Stimulated activated CD8-positive, alpha-beta memory T cell treated with anti-CD3 and anti-CD28 coated beads, Interleukin-4, amount 100 ng/mL, for 48 hours (primary cell): ENCODE measurements at places on chromosomes 2 and 18.

DNA sequence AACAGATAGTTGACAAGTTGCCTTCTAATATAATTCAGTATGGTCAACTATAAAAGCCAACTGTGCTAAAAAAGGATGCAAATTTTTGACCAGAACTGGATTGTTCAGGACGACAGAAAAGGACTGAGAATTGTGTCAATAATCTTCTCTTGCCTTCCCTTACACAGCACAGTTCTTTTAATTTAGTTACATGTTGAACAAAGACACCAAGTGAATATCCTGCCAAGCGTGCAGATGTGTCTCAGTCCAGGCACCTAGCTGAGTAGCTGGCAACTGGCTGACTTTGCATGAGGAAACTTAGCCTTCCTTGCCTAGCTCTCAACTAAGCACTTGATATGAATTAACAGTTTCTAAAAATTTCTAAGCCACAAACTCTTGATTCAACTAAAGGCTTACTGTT is 801.4 kb downstream of the BCL11A start:
- DNase-seq, result no peak

DNA sequence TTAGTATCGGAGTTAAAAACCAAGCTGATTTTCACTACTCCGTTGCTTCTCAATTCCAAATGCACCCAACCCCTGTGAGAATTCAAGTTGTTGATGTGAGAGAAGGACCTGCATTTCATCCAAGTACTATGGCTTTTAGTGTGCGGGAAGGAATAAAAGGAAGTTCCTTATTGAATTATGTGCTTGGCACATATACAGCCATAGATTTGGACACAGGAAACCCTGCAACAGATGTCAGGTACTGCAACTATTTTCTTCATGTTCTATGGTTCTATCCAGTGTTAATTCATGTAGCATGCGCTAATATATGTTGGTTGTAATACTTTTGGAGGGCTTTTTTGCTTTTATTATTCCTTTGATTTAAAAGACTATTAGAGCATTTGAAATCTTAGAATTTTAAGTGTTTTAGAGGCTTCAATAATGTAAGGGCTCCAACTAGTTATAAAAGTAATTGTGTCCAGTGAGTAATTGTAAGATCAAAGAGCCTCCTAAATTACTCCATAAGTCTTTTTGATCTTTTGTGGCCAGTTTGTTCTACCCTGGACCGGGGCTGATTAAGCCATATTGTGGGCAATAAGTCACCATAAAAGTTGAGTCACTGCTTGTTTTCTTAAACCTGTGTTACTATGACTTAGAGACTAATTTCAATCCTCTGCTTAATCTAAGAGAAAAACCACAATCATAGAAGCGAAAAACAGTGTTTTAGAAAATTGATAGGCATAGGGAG is 22.9 kb downstream of the DSG4 start:
- DNase-seq, result no peak

DNA sequence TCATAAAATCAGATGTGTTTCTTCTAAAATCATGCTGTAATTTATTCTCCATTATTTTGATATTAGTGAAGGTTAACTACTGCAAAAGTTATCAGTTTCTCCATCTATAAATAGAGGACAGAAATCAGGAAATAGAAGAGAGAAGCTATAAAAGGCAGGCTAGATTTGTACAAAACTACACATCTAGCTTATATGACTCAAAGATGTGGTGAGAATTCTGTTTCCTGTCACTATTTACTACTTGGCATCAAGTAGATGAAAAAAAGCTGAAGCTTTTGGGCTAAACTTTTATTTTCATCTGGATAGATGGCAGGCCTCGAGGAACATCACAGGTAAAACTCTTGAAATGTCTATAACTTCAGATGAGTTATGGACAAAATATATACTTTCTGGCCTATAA is 49.8 kb upstream of the NAB1 start:
- DNase-seq, result no peak

DNA sequence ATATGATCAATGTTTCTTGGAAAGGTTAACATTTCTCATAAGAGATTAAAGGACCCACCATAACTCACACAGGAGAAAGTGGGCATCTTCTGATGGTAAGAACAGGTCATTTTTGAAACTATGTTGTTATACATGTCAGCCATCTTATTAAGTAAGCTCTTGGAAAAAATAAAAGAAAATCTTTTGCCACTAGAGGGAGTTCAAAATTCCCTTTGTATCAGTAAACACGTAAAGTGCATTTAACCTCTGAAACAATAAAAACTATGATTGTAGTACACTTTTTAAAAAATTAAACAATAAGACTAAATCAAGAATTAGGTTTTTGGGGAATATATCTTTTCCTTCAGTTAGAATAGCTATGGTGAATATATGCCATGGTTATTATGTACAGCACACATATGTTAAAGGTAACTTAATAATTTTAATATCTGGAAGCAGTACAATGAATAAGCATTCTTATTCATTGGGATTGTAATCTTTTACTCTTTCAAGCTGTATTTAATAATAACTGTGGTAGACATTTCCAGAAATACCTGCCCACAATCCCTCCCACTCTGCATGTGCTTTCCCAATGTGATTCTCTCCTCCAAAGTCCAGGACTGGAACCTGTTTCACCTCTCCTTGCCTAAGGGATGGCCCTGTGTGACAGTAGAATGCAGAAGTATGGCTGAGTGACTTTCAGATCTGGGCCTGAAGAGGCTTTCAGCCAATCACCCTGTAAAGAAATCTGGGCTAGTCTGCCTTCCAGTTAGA is 64.2 kb downstream of the RBMS1 start:
- no peak for DNase-seq

DNA sequence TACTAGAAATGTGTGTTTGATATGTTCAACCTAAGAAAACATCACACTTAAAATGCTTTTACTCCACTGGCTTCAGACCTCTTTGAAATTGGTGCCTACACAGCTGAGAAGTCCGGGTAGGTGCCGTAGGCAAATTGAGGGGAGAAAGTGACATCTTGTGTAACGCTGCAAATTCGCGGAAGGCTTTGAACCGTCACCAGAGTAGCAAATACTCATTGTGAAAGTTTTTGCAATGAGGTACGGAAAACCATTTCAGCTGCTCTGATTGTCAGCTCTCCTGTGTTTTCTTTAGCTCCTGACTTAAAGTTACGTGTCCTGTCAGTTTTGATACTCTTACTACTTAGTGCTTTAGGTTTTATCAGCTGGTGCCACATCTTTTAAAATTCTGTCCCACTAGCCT is 224.5 kb downstream of the FAM210A start:
- peak; percentile 52 for DNase-seq

- peak; percentile 80 for DNase-seq
Measured at GRCh38 chr2:113080134-113080533, 12.4 kb downstream of the IL1F10 start.

DNA sequence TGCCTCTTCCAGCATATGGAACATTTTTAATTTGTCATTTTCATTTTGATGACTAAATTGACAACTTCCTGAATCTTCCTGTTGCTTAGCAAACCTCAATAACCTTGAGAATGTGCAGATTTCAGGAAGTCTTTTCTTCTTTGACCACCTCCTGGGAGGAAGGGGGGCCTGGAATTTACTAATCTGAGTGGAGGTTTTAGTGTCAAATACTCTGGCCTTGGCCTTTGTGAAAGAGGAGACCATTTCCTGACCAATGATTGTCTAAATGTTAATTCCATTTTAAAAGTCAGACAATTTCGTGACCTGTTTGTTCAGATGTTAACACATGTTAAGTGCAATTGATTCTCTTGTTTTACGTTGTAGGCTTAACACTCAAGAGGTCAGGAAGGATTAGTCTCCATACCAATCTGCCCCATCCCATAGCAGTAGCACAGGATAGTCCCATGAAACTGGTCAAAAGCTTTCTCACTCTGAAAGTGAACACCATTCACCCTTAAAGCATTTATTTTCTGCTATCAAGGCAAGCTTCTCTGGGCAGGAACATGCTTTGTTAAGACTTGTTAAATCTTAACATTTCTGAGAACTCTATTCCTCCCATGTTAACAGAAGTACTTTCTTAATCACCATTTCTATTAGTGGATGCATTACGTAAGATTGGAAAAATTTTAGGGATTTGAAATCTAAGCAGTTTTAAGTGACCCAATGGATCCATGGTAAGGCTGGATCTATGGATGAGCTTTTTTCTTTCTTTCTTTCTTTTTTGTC is 219.6 kb downstream of the RND3 start:
- DNase-seq, result no peak

DNA sequence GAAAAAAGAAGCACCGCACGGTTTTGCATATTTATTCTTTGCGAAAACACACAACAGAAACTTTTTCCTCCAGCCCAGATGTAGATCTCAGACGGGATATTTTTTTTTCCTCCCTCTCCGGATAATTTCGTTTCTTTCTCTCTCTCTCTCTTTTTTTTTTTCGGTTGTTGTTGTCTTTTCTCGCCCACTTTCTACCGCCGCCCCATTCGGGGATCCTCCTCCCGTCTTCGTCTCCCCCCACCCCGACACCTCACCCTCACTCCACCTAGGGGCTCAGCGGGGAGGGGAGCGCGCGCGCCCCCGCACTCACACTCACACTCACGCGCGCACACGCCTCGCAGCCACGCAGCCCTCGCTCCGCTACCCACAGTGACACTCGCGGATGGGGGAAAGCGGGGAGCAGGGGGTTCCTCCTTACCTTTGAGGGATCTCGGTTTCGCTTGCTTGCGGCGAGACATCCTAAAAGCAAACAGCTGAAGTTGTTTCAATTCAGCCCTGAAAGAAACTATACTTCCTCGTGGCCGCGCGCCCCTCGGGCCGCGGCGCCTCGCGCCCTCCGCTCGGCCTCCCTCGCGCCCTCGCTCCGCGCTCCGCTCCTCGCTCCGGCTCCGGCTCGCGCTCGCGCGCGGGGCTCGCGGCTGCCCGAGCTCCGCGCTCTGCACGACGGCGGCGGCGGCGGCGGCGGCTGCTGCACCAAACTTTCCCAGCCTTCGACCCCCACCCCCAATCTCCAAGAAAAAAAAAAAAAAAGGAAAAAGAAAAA is 1.3 kb downstream of the ZNF521 start:
- peak; percentile 29 for DNase-seq

DNA sequence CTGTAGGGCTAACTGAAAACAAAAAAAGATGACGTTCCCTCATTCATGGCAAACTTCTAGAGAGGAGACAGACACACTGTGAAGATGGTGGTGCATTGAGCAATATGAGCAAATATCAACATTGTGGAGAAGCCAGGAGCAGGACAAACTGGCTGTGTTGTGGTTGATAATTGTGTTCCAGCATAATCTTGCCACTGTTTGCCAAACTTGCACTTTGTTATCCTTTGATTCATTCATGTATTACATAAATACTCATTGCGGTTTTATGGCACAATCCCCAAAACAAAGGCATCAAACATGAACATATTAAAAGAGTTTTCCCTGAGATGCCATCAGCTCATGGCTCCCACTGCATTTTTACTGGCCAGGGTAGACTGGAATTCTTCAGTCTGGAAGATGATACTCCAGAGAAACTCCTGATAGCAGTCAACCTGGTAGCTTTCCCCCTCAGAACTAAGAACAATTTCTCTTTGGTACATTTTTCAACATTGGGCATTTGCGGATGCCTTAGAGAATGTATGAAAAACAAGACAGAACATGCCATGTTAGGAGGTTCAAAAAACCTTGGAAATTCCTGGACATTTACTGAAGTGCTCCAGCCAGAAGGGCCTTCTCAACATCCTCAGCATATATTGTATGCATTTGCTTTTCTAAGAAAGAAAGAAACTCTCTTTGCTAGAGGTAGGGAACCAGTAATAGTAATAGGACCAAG is 487.4 kb upstream of the CELF4 start:
- DNase-seq, result no peak

DNA sequence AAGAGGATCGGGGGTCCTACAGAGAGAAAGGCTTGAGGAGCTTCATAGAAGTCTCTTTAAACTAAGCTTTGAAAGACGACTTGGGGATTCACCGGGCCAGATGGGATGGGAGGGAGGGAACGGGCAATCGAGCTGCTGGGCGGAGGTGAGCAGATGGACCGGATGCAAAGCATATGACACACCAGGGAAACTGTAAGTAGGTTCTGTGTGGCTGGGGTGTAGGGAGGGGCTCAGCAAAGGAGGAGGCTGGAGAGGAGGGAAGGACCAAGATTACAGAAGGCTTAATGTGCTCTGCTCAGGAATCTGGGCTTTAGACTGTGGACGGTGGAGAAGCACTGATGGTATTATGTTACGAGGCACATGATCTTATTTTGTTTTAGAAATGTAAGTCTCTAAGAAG is 131.5 kb downstream of the MAIP1 start:
- DNase-seq, result no peak

GRCh38 chr2:119702918-119703401 is 24.0 kb downstream of the TMEM177 start:
- peak; percentile 82 for DNase-seq

GRCh38 chr18:59564561-59564960 is 132.7 kb downstream of the CCBE1 start:
- DNase-seq, result no peak

- no peak for DNase-seq
Measured at GRCh38 chr18:24022161-24022560, 7.6 kb downstream of the TTC39C start.

DNA sequence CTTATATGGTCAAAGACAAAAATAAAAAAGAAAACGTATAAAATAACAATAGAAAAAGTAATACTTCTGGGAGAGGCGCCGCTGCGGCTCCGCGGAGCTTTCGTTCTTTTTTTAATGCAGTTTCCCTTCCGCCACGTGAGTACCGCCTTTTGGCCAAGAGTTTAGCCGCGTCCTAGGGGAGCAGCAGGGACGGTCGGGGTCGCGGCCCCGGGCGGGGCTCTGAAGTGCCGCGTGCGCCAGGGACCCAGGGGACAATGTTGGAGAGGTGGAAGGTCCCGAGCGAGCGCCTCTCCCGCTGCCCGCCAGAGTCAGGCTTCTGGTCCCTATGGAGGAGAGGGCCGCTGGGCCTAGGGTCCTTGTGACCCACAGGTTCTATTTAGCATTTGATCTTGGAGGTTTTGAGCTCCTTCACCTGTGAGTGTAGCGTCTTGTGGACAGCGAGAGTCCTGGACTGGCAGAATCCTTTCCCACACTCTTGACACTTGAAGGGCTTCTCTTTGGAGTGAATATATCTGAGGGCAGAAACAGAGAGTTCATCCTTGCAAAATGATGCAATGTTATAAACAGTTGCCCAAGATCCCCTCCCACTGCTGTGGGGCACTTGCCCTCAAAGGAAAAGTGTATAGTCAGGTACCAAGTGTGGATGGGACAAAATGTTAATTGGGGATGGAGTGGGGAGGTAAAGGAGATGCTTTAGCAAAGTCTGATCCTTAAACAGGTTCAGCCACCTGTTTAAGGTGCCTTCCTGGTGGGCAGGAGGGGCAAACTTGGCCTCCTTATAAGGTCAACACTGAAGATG is 6.3 kb downstream of the OSR1 start:
- peak; percentile 32 for DNase-seq

GRCh38 chr2:171895786-171896185 is 1.7 kb upstream of the SLC25A12 start:
- no peak for DNase-seq

GRCh38 chr2:176914371-176914770 is 298.2 kb upstream of the HNRNPA3 start:
- DNase-seq, result no peak

GRCh38 chr2:64243081-64244036 is 99.1 kb upstream of the PELI1 start:
- DNase-seq, result no peak

DNA sequence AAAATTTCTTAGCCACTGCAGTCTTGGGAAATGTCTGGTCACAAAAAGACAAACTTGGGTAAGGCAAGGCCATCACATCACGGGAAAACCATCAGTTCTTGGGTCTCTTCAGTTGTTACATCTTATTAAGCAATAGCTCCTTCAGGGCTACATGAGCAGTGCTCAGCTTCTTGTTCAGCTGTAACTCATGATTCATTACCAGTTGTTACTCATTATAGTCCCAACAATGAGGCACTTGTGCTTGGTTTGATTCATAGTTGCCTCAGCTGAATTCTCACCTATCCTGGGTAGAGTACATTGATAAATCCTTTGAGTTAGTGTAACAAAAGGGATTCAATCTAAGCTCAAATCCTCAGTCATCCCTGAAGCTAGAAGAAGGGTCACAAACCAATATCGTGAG is 102.4 kb upstream of the DCC start:
- no peak for DNase-seq
